HT-29 (cell line): ENCODE measurements at places on chromosomes 2 and 18.

DNA sequence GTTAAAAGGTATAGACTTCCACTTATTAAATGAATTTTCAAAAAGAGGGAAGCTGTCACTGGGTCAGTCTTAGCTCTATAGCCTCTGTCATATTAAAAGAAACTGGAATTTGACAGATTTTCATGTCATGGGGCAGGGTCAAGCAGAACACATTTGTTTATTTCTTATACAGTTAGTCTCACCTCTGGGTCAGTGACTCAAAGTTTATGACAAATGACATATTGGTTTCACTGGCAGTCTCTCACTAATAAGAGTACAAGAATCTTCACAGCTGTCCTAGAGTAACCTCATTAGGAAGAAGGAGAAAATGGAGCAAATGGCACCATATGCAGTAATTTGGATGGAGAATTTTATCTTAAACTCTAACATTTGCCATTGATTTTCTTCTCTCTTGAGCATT, 63.2 kb downstream of the MBD2 start:
- DNase-seq: no peak

DNA sequence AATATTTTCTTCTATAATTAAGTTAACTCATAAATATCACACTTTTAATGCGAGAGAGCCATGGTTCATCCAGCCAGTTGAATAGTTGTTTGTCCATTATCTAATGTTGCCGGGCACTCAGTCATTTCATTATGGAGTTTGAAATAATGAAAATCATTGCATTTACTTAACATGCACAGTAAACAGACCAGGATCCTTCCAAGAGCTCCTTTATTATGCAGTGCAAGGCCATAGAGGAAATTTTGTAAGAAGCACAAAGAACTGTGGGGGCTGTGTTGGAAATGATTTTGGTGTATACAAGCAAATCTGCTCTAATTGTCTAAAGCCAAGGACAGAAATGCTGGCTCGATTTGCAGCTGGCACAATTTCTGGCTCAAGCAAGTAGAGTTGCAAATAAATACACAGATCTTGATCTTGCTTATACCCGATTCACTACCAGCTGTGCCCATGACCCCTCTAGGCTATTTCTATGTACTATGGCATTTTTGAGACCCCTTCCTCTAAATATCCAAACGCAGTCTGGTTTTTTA, 400.3 kb upstream of the HNRNPA3 start:
- no peak for DNase-seq

DNA sequence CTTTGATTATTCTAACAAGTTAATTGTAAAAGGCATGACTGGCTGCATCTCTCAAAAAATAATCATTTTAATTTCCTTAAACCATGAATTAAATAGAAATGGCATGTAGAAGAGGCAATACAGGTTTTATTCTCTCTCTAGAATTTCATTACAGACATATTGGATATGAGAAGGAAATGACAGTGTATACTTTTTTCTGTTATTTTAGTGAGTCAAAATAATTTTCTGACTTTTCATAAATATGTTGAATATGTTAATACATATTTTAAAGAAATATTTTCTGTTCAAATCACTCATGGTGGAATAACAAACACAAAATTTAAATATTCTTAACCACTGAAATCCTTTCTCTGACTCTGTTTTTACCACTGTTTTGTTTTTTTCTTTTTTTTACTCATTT, 510.4 kb downstream of the LRP1B start:
- no peak for DNase-seq

DNA sequence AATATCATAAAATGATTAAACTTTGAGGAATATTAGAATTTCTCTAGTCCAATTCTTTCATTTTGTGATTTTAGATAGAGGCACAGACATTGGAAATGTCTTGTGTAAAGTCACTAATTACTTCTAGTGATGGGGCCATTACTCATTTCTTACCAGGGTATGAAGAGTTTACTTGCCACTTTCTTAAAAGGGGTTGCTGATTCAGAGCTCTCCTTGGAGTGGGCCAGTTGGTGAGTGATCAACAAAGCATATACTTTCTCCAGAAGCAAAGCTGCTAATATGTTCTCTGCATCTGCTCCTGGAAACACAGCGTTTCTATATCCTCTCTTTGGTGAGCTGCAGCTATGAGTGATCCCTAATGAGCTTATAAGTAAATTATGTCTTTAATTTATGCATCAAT, 408.9 kb upstream of the LRATD1 start:
- DNase-seq: no peak

GRCh38 chr2:187013058-187013457, 164.1 kb upstream of the ZSWIM2 start:
- no peak for DNase-seq

DNA sequence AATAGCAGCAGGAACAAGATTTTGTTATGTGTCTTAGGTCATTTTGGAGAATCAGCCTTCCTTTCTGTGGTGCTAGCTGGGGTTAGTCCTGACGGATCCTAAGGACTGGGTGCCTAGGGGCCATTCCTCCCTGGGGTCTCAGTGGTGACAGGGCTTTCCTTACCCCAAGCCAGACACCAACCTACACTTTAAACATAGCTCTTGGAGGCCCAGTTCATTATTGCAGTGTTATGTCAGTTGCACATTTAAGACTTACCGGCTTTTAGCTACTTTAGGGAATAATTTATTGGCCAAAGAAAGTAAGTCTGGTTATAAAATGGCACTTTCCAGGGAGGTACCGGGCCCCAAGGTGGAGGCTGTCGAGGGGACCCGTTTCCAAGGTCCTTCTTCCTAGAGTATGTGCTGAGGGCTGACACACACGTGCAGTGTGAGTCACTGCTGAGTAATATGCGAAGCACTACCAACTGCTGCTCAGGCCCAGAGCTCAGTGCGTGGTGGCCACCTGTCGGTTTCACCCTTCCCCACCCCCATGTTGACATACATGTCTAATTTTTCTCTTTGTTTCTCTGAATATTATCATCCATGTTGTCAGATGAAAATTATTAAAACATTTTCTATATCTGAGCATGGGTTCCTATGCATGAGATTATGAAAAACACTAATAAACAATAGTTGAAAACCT, 37.0 kb upstream of the GRHL1 start:
- peak; percentile 32 for DNase-seq

DNA sequence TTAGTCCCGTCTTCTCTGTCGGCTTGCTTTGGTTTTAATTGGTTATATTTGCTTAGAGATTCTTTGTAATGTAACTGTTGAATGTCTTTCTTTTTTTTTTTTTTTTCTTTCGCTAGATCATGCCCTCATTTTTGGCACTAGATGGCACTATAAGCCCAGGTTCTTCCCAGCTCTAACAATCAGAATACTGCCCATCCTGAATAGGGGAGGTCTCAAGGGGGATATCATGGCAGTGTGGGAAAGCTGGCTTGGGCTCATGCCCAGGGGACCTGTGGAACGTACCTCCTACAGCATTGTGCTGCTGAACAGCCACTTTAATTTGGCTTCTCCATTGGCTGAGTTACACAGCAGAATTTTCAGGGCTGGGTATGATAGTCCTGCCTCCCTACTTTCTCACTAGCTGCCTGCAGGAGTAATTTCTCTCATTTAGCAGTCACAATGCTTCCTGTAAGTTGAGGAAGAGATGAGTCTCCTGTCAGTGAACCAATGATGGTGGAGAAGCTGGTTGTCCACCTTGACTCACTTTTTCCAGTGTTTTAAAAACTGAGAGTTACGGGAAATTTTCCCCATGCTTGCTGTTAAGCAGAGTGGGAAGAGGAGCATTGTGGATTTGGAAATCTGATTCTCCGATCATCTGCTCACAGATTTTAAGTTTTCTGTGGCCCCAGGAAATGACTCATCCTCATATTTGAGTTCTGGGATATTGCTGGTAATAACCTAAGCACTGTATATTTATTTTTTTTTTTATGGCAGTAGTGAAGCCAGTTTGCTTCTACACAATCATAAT, 47.2 kb downstream of the RAD51AP2 start:
- peak; percentile 9 for DNase-seq

- DNase-seq: no peak
Measured at GRCh38 chr18:70127359-70127758, 78.1 kb downstream of the RTTN start.

DNA sequence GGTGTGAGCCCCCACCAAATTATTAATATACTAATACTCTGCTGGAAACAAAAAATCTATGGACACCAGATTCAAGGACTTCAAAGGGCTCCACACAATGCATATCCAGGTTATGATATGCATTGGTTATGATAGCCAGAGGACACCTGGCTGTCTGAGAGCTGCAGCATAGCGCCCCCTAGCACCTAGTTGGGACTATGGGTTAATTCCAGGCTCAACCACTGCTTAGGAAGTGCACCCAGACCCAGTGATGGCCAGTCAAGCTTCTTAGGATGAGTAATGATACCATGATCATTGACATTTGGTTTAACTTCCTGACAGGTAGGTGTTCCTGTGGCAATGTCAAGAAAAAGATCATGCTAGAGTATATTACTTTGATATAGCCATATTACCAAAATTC, 3.8 kb upstream of the FRZB start:
- DNase-seq: peak; percentile 47

- DNase-seq: peak; percentile 20
Measured at GRCh38 chr2:108069515-108070310, 83.4 kb downstream of the SLC5A7 start.

- peak; percentile 84 for DNase-seq
Measured at GRCh38 chr18:12659904-12660605, 2.1 kb upstream of the SPIRE1 start.

DNA sequence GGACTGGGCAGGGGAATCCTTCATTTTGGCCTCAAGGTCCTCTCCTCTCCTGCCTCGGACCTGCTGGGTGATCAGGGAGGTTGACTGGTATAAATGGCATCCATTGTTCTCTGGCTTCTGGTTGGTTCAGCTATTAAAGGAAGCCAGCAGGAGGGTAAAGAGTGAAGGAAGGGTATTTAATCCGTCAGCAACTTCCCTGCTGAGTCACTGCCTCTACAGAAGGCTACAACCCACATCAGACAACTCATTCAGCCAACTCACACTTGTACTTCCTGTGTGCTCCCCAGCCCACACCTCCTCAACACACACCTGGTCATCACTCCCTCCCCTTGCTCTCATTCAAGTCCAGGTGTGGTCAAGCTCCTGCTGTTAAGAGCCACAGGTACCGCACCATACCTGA, 68.3 kb upstream of the MRPS9 start:
- DNase-seq: peak; percentile 22

DNA sequence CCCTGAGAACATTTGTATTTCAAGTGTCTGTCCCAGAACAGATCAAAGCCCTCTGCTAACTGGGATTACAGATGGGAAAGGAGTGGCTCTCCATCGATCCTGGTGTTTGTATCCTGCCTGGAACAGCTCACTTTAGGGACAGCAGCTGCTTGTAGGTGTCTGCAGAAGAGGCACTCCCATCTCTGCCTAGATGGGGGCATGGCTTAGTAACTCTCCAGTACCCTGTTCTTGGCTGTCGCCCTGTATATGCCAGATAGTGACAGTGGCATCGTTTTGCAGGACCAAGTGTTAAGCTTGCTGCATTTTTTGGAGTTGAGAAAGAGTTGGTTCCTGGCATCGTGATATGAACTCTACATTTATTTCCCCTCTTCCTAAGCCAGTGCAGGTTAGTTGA, 189.9 kb downstream of the SH3RF3 start:
- DNase-seq: no peak

DNA sequence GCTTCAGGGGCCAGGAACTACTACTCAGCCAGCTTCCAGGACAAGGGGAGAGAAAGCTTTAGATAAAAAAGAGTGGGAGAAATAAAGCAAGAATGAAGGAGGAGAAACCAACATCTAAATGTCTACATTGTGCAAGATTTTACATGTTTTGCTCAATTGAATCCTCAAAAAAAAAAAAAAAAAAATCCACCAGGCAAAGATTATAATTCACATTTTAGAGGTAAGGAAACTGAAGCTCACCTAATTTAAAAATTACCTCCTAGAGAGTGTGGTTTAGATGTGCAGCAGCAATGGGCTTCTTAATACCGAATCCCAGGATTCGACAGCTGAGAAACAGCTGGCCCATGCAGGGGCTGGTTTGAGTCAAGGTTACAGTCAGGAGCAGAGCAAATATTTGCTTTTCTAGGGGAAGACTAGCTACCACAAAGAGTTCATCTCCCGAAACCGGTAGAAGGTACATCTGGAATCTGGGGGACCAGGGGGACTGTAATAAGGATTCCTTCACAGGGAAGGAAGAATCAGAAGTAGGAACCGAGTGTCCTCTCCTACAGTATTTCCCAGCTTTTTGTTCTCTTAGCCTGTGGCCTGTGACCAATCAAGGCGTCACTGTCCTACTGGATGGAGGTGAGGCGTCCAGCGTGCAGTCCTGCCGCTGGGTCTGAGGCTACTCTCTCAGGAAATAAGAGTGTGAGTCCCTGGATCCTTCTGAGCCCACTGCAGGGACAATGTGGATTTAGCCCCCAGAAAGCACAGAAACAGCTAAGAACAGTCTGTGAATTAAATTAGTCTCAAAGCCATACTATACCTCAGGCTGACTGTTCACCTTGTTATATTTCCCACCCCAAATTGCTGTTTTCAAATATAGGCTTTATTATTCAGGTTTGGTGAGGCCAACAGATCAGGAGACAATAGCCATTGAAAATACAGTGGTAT, 42.3 kb downstream of the IL1R2 start:
- DNase-seq: no peak

GRCh38 chr2:133492719-133493380, 75.4 kb downstream of the NCKAP5 start:
- no peak for DNase-seq

DNA sequence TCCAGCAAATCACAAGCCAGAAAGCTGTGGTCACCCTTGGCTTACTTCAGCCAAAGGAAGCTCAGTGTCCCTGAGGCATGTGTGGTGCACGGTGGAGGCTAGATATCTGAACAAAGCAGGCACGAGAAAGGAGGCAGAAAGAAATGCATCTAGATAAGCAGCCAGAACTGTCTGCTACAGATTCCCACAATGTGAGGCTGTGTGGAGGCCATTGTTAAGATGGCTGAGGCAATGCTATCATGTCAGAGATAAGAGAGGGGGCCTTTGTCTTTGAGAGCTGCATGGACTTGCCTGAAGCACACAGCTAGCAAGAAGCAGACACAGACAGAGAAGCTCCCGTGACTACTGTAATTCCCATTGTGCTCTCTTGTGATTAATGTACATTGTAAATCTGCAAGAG, 110.5 kb upstream of the LYPD6 start:
- no peak for DNase-seq

DNA sequence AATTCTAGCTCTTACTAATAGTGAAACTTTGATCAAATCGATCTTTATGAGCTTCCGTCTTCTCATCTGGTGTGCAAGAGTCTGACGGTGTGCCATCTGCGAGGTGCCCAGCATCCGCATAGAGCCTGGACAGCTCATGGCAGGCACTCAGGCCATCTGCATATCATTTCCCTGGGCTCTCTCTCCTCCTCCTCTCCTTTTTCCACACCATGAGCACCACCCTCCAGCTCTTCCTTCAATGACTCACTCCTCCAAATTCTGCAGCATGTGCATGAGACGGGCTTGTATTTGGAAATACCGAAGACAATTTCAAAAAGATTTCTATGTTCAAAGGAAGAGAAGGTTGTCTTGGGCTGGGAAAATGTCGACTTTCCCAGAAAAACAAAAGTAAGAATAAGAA, 161.1 kb downstream of the CCBE1 start:
- DNase-seq: no peak

GRCh38 chr18:12924616-12925015, 23.2 kb upstream of the SEH1L start:
- DNase-seq: no peak

DNA sequence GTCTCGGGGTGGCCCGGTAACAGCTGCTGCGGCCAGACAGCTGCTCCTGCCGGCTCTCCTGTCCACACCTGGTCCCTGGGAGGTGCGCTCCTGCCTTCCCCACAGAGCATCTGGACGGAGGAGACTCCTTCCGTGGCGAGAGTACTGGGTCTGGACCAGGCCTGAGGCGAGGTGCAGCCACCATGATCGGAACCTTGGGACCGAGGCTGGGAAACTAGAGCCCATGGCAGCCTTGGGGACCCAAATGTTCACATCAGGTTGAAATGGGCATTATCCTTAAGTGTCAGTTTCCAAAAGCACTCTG, 628 bp downstream of the GIGYF2 start:
- DNase-seq: no peak
